ENCODE measurements at places on chromosomes 2 and 18.

GRCh38 chr2:36394804-36395203 is 39.2 kb downstream of the CRIM1 start:
- peak; percentile 37 for DNase-seq

GRCh38 chr2:134711692-134712091 is 7.1 kb downstream of the TMEM163 start:
- DNase-seq = no peak

DNA sequence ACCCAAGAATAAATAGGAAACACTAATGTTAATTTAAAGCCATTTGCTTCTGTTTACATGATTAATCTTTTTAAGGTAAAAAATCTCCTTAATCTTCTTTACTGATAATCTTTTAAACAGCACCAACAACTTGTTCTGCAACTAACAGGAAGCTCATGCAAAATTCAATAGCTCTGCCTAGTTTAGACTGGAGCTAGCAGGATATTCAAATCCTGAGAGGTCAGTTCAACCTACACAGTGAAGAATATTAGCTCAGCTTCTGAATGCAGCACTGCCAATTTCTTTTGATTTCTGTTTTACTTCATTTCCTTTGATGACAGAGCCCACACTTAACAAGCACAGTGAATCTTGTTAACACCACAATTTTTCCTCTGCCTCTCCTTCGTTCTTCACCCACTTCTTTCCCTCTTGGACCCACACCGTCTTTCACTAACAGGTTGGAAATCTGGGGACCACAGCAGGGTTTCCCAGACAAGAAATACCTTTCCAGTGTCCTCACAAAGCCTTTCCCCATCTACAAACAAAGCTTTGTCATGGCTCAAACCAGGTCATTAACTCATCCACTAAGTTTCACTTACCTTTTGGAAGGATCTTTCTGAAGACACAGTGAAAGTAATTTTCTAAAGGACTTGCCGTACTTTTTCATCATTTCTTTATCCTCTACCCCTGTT is 109.8 kb downstream of the STK39 start:
- no peak for DNase-seq

DNA sequence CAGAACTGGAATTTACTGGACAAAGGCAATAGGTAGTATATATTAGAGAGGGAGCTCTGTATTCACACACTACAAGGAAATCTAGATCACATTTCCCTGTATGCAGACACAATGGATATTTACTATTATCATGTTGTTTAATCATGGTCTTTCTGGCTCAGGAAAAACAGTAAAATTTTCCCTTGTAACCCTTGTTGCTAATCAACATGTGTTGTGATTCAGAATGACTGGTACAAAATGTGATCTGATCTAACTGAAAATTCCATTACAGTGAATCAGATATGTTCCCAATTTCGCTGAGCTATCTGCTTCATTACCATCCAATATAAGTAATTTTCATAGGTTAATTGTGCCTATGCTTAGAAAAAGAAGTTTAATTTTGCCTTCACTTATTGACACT is 1109.7 kb downstream of the LRP1B start:
- DNase-seq = no peak

- DNase-seq = no peak
These were observed 165.2 kb downstream of the DYSF start for GRCh38 chr2:71618327-71619113.

GRCh38 chr2:100673691-100674485 is 111.1 kb downstream of the PDCL3 start:
- no peak for DNase-seq

GRCh38 chr2:110903548-110903947 is 171.2 kb downstream of the ACOXL start:
- DNase-seq = no peak

GRCh38 chr18:22387364-22387763 is 30.4 kb downstream of the CTAGE1 start:
- DNase-seq = no peak

- DNase-seq = no peak
These were observed 81.1 kb upstream of the CD226 start for GRCh38 chr18:70028734-70029133.

DNA sequence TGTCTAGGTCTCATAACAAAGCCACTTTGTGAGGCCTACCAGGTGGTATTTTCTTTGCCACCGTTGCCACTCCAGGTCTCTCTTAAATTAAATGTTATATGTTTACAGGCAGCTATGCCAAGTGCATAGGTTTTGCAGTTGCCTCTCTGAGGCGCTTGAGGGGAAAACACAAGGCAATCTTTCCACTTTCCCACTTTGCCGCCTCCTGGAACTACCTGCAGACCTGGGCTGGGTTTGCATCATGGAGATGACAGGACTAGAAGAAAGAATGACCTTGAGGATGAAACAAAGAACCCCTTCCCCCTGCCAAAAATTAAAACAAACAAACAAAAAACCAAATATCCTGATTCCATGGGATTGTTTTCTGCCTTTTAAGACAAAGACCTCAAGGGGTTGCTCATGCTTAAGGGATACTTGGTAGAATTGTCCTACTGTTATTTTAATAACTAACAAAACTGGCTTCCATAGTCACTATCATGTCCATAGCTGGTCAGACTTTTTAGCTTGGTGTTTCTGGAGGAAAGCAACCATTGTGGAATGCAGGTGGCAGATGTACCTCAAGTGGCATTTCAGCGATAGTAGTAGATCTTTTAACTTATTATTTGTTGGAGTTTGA is 159.9 kb downstream of the PRPF40A start:
- DNase-seq = no peak

DNA sequence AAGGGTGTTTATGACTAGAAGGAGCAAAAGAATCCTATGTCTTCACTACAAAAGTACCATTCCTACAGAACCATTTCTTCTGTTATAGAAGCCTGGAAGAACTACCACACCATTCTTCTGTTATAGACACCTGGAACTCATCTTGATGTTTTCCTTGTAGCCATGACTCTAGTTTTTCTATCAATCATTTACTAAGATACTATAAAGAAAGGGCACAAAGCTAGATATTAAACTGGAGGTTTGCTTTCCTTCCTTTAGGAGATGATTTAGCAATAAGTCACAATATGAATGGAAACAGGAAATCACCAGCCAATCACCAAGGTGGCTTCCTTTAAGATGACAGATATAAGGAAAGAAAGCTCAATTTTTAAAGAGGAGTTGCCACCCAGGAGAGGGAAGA is 100.3 kb upstream of the NEUROD1 start:
- DNase-seq = peak; percentile 75

DNA sequence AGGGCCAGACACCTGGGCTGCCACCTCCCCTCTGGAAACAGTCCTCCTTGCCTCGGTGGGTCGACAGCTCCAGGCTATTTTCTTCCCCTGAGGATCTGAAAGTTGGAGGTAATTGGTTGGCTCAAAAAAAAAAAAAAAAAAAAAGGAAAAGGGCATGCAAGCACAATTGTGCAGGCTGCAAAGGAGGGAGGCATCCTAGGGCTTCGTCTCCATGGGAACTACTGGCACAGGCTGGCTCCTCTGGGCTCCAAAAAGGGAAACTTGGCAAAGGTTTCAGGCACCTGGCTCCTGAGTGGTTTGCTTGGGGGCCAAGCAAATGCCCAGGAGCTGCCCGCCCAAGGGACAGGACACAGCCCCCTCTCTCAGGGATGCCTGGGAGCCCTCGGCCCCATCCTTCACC is 1.1 kb upstream of the KCNIP3 start:
- no peak for DNase-seq

GRCh38 chr18:48805826-48806535 is 144.8 kb downstream of the SMAD7 start:
- DNase-seq = no peak

DNA sequence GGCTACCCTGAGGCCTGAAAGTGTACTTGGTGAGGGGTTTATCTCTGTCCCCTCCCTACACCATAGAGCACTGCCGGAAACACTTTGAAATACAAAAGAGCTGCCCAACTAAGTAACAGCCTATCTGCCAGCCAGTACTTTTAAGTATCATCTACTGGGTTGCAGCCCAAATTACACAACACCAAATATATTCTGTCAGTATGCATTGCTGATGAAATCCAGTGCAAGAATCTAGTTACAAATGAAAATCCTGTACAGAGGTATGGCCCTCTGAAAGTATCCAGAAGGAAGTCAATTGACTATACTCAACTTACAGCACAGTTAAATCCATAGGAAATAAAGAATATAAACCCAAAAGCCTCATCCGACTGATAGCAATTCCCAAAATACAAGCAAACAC is 280.8 kb downstream of the CCDC85A start:
- DNase-seq = no peak

DNA sequence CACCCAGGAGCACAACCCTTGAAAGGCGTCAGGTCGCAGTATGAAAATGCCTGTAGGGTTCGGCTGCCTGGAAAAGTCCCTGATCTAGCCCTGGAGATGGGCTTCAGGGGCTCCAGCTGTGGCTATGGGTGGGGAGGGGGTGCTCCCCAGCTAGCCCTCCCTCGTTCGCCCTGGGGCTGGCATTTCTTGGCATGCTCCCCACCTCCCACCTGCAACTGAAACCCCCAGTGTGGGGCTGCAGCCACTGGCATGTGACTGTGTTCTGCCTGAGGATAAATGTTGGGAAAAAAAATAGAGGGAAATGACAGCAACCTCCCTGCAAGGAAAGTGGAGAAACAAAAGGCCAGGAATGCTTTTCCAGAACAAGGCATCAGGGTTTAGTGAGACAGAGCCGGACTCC is 109.2 kb downstream of the COPS8 start:
- no peak for DNase-seq

DNA sequence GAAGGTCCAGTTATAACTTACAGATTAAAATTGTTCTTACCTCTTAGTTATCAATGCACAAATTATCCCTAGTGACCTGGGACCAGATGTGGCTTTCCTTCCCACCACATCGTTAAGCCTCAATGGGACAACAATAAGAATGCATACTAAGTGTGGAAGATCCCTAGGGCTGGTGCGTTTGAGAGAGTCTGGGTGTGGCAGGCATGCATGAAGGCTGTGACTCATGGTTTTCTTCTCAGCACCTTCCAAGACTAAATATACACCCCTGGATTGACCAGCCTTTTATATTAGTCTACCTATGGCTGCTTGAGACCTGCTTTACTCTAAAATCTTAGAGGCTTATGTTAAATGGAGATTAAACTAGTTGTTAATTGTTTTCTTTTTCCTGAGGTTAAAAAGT is 261.7 kb upstream of the SLC14A2 start:
- DNase-seq = peak; percentile 52

DNA sequence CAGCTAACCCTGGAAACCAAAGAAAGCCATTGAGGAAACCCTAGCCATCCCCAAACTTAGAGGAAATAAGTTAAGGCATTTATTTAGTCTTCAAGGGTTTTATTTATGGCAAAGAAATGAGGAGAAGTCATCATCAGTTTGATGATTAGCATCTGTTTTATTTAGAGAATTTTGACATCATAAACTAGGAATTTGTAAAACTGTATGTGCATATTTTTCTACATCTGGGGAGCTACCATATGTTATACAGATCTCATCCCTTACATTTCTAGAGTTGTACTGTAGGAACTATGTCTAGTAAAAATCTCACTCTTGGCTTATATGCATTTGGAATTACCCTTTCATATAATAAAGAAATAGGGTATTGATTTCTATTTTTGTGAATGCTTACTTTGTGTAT is 48.7 kb downstream of the FMNL2 start:
- DNase-seq = no peak

DNA sequence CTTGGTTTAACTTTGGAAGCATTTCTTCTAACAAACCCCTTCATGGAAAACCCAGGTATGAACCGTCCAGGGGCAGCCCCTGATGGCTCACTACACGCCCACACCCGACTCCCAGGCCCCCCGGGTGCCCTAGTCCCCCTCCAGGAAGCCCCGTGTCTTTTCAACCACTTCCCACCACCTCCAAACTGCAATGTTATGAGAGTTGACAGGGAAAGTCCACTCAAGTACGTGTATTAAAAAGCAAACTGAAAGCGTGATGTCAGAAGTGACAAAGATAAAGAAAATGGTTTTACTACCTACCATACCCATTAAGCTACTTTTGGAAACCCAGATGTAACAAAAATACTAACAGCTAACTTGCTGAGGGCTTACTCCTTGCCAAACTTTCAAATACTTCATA is 51.5 kb downstream of the L3MBTL4 start:
- no peak for DNase-seq

- no peak for DNase-seq
These were observed 23.5 kb downstream of the SLC8A1 start for GRCh38 chr2:40428439-40428838.

GRCh38 chr2:27922842-27923241 is 32.3 kb downstream of the BABAM2 start:
- no peak for DNase-seq
